ENCODE measurements at places on chromosomes 7 and 10.

DNA sequence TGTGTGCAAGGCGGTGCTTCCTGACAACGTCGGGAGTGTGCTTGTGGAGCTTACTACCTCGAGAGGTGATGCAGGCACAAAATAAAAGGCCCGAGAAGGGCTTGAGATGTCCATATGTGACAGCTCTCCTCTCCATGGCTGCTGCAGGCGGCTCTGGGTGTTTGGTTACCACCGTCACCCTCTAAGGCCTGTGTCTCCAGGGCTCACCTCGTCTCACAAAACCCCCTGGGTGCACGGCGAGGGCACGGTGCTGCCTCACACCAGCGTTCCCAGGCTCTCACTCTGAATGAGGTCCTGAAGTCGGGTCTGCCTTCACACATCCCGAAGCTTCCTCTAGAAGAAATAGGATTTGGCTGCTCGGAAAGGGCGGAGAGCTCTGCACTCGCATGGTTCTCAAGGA is 32.9 kb downstream of the PROSER2 start:
- no peak for DNase-seq

- no peak for DNase-seq
Observed at GRCh38 chr10:488081-488932, 201.2 kb downstream of the DIP2C start.

GRCh38 chr10:25061125-25061524 is 44.7 kb downstream of the THNSL1 start:
- no peak for DNase-seq

GRCh38 chr7:139598642-139599041 is 75.2 kb downstream of the CLEC2L start:
- DNase-seq, result no peak

DNA sequence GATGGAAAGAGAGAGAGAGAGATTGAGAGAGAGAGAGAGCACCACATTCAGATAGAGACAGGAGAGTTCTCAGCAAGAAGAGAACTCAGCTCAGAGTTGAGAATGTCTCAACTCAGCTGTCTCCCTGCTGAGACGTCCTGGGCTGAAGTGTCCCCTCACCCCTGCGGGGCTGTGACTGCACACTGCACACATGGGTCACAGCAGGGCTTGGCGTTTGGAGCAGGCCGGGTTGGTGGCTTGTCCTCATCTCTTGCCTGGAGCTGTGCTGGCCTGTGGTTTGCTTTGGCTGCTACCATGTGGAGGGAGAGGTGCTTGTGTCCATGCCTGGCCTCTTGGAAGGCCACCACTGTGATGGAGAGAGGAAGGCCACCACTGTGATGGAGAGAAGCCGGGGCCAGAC is 167.9 kb downstream of the RNF216 start:
- DNase-seq, result no peak

GRCh38 chr10:86443069-86443468 is 76.5 kb upstream of the GRID1 start:
- no peak for DNase-seq

DNA sequence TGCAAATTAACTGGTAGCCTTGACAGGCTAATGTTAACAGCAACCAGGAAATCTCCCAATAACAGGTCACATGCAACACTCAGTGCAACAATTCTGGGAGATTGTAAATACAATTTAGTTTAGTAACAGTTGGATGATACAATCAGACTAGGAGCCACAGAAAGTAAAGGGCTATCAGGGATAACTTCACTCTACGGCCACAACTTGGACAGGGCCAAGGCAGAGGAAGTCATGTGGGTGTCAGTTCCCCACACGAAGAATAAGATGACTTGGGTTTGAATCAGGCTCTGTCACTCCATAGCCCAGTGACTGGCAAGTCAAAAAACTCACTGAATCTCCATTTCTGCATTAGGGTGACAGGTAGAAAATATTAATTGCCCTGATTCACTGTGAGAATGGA is 217.3 kb upstream of the CCDC6 start:
- DNase-seq, result no peak

Measured in T-helper 9 cell (primary cell).